ENCODE measurements at places on chromosomes 1 and 21.

DNA sequence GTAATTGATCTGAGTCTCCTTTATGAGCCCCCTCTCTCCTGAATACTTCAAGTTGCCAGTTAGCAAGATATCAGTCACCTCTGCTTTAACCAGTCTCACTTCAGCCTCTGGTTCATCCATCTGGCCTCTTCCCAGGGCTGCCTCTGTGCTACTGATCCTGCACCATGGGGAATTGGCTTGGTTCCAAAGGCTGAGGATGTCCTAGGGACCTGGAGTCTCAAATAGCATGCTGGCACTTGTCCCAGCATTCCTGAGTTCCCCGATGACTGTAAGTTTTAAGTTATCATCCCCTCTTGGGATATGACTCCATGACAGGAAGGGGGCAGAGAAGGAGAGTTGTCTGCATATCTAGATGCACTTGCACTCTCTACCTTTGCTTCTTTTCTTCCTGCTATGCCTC is 252.0 kb downstream of the PTBP2 start:
- no peak for DNase-seq

GRCh38 chr1:21956720-21957552 is 19.8 kb upstream of the HSPG2 start:
- peak; percentile 31 for DNase-seq

- no peak for DNase-seq
Observed at GRCh38 chr1:173914366-173914871, 2.7 kb downstream of the SERPINC1 start.

DNA sequence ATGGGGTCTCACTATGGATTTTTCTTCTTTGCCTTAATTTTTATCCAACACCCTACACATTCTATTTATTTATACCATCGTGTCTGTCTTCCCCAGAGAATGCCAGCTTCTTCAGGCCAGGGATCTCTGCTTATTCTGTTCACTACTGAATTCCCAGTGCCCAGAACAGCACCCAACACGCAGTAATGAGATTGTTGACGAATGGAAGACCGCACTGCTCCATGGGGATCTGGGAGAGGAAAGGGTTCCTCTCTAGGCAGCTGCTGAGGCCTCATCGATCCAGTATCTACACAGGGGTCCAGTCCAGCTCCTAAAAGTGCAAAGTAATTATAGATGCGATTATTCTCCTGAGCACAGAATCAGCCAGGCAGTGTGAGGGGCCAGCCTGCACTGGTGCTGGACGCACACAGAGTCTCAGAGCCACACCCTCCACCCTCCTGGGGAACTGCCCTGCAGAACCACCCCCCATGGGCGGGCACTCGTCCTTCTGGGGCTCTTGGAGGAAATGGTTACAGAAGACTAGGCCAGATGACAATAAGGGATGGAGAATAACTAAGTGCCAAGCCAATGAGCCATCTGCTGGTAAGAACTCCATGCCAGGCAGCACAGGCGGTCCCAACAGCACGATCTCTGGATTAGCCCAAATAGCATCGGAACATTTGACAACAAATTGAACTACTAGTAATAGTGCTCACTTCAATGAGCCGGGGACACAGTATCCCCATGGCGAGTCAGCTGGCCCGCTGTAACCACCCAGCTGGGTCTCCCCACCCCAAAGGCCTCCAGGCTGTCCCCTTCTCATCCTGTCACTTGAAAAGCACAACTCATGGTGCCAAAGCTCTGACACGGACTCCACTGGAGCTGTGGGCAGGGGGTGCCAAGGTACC is 1.7 kb upstream of the PDE9A start:
- DNase-seq = no peak

- DNase-seq = no peak
Observed at GRCh38 chr21:22795644-22796043, 1797.4 kb downstream of the NCAM2 start.

- no peak for DNase-seq
Observed at GRCh38 chr1:1136547-1137230, 20.8 kb upstream of the C1orf159 start.

DNA sequence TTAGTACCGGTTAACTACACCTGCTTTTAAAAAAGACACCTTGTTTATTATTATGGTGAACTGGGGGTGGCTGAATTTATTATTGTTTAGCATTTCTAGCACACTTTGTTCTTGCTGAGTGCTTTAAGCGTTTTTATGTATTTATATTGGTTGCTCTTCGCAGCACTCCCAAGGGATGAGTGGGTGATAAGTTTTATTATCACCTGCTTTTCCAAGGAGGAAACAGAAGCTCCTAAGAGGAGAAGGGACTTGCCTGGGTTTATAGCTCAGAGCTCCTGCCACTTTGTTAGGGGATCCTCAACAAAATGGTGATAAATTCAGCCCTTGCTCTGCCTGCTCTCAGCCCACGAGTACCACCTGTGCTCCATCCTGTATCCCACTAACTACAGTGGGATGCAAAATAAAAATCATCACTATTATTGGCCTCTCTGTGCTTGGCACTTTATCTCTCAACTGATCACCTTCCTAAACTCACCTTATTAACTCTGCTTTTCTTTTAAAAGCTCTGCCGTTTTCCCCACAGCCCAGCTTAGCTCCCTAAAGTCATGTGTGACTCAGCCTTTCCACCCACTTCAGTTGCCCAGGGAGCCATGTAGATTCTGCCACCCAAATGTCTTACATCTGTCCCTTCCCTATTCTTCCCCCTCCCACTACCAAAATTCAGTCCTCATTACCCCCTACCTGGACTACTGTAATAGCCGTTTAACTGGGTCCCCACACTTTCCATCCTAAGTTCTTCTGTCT is 44.5 kb downstream of the BCL9 start:
- DNase-seq = no peak

GRCh38 chr1:172588296-172589291 is 55.6 kb downstream of the SUCO start:
- no peak for DNase-seq

GRCh38 chr1:30319765-30320580 is 403.4 kb downstream of the MATN1 start:
- DNase-seq = no peak

DNA sequence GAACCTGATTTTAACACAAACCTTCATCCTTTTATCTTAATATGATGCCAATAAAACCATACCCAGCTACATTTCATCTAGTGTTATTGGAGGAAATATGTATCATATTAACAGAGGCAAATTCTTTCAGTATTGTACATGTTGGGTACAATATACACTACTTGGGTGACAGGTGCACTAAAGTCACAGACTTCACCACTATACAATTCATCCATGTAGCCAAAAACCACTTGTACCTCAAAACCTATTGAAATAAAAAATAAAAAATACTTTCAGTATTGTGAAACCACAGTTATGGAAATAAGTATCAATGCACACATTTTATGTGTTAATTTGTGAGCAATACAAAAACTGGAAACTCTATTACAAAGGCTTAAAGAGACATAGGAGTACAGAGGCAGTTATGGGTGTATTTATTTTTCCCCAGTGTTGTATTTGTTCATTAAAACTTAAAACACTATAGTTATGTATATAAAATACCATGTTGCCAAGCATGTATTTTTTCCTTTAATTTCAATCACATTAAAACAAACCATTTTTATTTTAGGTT is 25.1 kb upstream of the GPR88 start:
- DNase-seq = no peak

DNA sequence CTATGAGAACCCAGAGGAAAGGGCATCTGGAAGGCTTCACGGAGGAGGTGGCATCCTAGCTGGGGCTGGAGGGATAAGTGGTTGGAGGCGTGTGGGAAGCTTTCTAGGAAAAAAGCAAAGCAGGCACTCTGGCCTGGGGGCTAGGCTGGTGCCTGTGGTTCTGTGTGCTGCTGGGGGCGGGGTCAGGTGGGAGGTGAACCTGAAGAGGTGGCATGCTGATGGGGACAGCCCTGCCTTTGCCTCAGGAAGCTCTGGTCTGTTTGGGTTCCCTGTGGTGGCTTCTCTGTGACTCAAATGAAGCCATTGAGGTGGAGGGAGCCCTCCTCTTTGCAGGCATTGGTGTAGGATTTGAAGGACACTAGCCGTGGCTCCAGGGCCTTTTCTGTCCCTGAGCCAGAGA is 221.6 kb upstream of the POU3F1 start:
- no peak for DNase-seq

DNA sequence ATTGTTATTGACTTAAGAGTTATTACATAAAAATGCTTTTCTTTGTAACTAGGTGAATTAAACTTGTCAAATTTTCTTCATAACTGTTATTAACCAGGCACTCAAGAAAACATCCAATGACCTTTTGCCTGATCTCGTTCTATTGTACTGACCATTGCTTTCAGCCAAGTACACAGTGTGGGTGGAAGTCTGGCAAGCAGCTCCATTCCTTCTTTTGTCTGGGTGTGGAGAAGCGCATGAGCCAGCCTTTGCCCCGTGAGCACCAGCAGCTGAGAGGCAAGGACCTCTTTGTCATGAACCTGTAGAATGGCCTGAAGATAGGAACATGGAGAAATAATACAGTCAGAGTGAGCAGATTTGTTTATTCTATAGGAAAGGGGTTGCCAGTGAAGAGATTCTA is 57.5 kb downstream of the IARS2 start:
- DNase-seq = no peak

DNA sequence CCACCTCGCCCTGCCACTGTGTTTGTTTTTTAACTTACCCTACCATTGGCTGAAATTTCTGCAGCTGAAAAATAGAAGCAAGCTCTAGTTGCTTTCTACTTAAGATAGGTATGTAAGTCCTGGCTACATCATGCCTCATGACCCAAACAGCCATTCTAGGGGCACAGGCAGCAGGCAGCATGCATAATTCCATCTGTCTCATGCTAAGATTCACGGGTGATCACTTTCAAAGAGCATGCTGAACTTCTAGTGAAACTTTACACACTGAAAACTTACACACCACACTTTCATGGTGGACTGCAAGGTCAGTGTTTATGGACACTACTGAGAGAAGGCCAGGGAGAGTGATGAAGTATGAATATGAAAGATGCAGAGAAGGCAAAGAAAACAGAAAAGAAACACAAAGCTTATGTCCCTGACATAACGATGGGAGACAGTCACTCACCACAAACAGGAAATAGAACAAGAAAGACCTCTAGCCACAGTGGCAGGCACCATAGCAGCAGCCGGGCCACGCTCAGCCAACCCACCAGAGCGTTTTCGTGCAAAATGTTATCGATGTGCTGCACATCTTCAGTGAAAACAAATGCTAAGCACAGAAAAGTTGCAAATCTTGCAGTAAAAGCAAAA is 102.3 kb upstream of the TIAM1 start:
- DNase-seq = peak; percentile 45

GRCh38 chr1:229434005-229434640 is at the start of gene ACTA1:
Gene ACTA1 (minus strand): TSS chr1:229434094. CDS start chr1:229433115, 979 bp downstream.
- no peak for DNase-seq

All from activated naive CD4-positive, alpha-beta T cell (primary cell).